Effector memory CD8-positive, alpha-beta T cell (primary cell): ENCODE measurements at places on chromosomes 3 and 15.

DNA sequence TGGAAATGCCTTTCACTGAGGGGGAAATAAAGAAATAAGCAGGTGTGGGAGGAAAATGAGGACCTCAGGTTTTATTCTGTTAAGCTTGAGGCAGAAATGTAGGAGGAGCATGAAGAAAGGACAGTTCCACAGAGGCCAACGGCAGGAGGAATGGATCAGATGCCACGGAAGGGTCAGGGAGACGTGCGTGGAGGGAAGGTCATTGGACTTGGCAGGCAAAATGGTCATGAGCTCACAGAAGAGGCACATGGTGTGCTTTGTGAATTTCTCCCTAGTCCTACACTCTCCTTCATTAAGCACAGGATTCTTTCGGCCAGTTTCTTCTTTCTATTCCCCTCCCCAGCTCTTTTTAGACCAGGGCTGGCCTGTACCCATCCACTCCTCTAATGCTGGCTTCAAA lies 32.5 kb upstream of the THSD4 start:
- DNase-seq, result no peak

DNA sequence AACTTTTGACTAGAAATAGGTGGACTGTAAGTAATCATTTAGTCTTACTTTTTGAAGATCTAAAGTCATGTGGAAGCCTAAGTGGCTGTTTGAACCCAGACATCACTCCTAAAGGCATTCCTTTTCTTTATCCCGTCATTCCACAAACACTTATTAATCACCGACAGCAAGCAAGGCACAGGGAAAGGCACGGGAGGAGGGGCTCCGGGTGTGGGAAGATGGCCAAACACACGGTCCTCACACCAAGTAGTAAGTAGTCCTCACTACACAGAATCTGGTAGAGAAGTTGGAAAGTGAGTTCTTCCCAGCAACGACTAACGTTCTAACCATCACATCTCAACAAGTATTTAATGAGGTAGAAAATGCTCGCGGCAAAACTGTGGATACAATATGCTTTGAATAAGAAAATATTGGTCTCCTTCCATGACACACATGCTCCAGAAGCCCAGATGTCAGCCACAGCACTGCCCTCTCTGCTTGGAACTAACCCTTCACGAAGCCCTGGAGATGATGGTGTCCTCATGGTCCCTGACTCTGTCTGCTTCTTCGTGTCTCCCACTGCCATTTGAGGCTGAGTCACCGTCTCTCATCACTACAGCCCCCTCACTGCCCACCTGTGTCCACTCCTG lies 202.2 kb downstream of the OPA1 start:
- no peak for DNase-seq

DNA sequence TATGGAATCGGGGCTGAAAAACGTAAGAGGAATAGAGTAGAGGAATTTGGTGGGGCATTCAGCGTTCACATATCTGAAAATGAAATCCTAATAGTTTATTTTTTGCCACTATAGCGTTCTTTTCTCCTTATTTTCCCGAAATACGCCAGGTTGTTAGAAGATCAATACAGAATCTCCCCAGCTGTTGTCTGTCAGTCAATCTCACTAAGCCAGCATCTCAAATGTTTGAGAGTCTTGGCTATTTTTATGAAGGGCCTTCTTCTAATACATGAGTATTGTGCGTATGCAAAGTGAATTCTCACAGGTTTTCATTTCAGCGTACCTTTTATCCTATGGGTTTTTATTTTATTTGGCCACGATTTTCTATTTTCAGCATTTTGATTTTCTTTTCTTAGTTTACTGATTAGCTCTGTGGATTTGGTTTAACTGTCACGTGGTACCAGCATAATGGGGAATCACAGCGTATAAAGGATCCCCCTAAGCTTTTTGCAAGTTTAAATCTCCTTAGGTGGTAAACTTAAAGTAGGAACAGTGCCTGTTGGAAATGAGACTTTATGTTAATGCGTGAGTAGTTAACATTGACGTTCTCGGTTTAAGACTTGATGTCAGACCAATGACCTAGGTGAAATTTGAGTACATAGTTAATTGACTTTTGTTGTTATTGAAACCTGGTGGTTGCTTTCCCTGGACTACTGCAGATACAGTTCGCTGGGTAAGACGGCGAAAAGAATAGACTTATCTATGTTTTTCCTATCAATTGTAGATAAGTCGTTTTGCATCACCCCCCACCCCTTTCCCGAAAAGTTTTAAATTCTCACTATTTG lies 1.3 kb downstream of the FXR1 start:
- no peak for DNase-seq

GRCh38 chr3:143302638-143303171 lies 183.1 kb downstream of the CHST2 start:
- no peak for DNase-seq

DNA sequence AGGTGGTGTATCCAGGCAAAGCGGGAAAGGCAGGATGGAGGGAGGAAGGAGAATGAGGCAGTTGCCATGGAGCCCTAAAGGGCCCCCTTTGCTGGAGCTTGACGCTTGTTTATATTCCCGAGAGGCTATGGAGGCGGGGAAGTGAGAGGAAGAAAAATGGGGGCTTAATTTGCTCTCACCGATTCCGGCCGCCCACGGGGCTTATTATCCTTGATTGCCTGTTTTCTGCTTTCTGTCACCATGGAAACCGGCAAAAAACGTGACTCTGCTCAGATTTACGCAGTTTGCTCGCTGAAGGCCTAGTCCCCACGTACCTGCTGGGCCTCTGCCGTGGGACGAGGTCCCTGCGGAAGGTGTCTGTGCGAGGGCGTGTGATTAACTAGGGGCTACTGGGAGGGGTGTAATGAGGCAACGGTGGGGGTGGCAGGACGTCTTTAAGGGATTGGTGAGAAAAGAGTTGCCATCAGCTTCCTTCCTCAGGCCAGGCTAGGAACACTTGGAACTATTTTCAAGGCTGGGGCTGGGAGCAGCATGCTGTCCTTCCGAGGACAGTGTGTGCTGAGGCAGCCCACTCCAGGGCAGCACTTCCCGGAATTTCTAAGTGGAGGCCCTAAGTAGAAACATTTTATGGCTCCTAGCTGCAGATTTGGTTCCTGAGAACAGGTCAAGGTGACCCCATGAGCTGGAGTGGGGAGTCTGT lies 110.8 kb upstream of the NDN start:
- DNase-seq, result no peak

- DNase-seq, result no peak
Observed at GRCh38 chr15:95503107-95503506, 827.4 kb upstream of the NR2F2 start.

- DNase-seq, result no peak
Observed at GRCh38 chr3:42394579-42395288, 15.7 kb downstream of the LYZL4 start.

GRCh38 chr15:48913141-48913540 lies 35.2 kb downstream of the EID1 start:
- no peak for DNase-seq

DNA sequence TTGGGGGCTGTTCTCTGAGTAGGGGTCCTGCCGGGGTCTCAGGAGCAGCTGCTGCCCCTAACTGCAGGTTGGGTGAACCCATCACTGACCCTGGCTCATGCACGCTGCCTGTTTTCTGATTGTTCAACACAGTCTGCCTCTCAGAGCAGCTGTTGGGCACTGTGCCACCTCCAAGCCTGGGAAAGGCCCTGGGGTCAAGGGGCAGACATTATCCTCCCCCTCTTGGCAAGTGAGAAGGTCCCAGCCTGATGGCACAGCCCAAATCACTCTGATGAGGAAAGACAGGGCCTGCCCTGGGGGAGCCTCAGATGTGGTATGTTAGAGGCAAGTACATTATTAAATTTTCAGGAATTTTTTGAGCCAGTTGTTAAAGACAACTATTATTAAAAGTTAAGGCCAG lies 14.1 kb upstream of the GNAT1 start:
- no peak for DNase-seq

- DNase-seq, result no peak
Observed at GRCh38 chr3:134743006-134743405, 52.1 kb upstream of the EPHB1 start.

DNA sequence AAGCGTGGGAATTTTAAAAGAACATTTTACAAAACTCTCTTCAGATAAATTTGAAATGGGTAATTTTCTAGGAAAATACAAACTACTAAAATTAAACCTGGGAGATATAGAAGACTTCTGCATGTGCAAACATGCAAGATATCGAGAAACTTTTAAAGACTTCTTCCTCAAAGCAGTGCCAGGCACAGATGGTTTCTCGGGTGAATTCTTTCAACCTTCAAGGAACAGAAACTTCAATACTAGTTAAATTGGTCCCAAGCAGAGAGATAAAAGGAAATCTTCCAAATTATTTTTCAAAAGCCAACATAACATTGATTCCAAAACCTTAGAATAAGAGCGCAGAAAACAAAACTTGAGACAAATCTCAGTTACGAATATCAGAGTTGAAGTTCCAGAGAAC lies 732.7 kb downstream of the PDCD6IP start:
- no peak for DNase-seq

- DNase-seq, result no peak
Observed at GRCh38 chr3:187458921-187459320, 90.7 kb downstream of the RTP4 start.

GRCh38 chr15:92696096-92696495 lies 40.5 kb upstream of the FAM174B start:
- DNase-seq, result no peak

DNA sequence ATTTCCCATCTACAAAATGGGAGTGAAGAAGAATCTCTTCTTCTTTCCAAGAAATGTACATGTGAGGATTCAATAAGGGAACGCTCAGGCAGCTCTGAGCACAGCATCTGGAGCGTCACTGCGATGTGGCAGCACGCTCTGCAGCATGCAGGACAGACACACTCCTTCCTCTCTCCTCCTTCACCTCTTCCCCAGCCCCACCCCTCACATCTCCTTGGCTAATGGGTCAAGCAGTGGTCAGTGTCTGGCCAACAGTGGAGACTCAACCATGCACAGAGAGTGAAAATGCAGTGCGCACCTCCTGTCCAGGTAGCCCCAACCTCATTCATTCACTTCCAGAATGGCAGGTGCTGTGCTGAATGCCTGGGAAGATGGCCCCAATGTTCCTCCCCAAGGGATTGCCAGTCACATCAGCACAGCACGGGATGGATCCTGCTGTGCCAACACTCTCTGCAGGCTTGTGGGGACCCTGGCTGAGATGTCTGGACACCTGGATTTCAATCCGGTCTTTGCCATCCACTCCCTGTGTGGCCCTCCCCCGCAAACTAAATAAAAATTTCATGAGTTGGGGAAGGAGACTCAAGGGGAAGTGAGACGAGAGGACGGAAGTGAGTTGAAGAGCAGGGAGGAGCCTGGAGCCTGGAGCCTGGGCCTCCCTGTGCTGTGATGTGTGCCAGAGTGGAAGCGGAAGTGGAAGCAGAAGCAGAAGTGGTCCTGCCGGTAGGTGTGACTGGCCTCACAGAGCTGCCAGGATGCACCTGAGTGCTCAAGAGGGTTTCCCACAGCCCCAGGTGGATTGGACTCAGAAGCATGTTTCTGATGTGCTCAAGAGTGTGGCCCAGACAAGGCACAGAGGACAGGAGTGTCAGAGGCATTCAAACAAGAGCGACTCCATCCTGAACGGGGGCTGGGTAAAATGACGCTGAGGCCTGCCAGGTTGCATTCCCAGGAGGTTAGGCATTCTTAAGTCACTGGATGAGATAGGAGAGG lies 163.9 kb downstream of the SMAD6 start:
- DNase-seq, result no peak

- DNase-seq, result no peak
Observed at GRCh38 chr3:134998855-134999254, 203.8 kb downstream of the EPHB1 start.
